Spleen (tissue), 13 donors: ENCODE measurements at places on chromosomes 7 and 10. TPM values are rescaled to one million over a fixed set of nuclear protein-coding genes. Genes with fewer than 3 reads are reported as not detected.
A peak's percentile ranks its signal among the peaks of the same experiment; 100 is the strongest.

- DNase-seq: no peak
These were observed 94.9 kb upstream of the IKZF1 start for GRCh38 chr7:50209461-50210135.

DNA sequence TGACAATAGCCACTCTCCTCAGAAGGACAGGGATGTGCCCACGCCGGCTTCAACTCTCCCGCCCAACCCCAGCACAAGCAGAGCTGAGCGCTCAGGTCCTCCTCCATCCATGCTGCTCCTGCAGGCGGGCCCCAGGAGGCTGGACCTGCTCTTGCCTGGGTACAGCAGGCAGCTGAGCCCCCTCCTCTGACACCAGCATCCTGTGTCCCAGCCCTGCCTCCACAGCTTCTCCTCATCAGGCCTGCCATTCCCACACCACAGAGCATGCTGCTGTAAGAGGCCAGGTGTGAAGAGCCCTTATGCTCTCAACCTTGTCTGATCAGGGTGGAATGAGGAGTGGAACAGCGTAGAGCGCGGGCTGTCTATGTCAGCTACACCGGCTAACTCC, 302.2 kb downstream of the PTPRN2 start:
- DNase-seq: peak; percentile 52

GRCh38 chr10:104707602-104708459, 66.7 kb downstream of the SORCS3 start:
- no peak for DNase-seq

- no peak for DNase-seq
These were observed 10.0 kb downstream of the FAM171A1 start for GRCh38 chr10:15361131-15361530.

SRRM3 gene
- total RNA-seq: 1.2 TPM

FAM131B gene
- 0.37 TPM for total RNA-seq

DNA sequence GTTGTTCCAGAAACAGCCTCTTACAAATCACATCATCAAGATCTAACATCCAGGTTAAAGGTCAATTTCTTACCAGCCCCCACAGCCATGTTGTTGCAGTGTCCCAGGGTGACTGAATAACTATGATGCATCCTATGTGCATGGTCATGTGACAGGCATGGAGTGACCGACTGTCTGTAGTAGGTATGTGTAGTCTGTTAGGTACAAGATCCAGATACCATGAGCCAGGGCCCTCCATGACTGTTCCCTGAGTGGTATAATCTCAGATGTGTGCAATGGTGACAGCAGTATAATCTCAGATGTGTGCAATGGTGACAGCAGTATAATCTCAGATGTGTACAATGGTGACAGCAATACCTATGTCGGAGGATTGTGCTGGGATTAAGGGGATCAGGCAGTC, 8.8 kb downstream of the CDHR3 start:
- DNase-seq: no peak

- DNase-seq: no peak
These were observed 41.8 kb downstream of the DLD start for GRCh38 chr7:107932805-107933204.

GRCh38 chr7:137480824-137481365, 137.4 kb upstream of the PTN start:
- DNase-seq: no peak

GRCh38 chr10:124665558-124665957, 78.6 kb downstream of the FAM53B start:
- DNase-seq: no peak

- no peak for DNase-seq
These were observed 93.3 kb downstream of the EMX2 start for GRCh38 chr10:117635826-117636225.

DNA sequence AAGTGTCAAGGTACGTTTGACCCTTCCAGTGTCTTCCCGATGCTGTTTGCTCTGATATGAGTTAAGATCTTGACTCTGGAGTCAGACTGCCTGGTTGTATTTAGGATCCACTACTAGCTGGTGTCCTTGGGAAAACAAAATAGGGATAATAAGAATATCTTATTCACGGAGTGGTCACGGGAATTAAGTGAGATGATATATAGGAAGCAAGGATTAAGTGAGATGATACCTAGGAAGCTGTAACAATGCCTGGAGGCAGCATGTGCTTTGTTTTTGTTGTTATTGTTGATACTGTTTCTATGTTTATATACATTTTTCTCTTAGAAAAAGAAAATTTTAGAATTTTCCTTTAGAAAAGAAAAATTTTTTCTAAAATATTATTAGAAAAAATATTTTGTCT, 87.0 kb downstream of the LYZL1 start:
- no peak for DNase-seq

DNA sequence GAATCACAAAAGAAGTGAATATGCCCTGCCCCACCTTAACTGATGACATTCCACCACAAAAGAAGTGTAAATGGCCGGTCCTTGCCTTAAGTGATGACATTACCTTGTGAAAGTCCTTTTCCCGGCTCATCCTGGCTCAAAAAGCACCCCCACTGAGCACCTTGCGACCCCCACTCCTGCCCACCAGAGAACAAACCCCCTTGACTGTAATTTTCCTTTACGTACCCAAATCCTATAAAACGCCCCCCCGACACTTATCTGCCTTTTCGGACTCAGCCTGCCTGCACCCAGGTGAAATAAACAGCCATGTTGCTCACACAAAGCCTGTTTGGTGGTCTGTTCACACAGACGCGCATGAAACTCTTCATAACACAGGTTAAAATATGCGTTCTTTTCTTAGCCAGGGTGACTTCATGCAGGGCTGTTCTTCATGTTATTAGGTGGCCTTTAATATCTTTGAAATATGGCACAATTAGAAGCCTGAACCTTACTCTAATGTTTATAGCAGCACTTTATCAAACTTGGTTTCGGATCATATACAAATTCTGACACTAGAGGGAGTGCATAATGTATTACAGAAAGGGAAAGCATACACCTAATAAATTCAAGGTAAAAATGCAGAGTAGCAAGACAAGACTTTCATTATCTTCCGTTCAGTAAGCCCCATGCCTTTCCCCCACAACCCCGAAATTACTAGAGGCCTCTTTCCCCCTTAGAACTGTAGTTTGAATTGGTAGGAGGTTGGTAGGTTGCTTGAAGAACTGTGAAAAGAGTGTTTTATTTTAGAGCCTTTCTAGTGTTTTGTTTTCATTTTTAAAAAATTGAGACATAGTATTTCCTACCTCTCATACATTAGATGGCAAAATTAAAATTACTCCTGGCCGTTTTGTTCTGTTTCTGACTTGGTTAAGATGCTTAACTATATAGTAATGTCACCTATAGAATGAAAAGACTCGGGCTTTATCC, 117.9 kb downstream of the NPY start:
- no peak for DNase-seq

GRCh38 chr7:85185424-85186082, 1.3 kb downstream of the SEMA3D start:
- peak; percentile 79 for DNase-seq

- no peak for DNase-seq
These were observed 30.0 kb upstream of the SGMS1 start for GRCh38 chr10:50653758-50654157.

WNT16 gene
- 0.60 TPM for total RNA-seq

DNA sequence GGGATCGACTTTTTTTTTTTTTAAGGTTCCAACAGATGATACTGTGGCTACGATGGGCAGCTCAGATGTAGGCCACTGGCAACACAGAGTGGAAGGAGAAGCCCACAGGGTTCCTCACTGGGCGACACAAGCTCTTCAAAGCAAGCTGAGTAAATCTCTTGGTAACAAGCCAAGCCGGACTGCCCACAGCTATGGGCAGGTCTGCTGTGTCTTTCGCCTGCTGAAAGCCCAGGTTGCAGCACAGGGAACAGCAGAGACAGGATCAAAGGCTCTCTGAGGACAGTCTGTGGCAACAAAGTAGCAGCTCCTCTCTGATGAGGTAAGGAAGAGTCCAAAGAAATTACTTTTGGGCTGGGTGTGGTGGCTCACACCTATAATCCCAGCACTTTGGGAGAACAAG, 83.6 kb downstream of the KCNMA1 start:
- no peak for DNase-seq

DNA sequence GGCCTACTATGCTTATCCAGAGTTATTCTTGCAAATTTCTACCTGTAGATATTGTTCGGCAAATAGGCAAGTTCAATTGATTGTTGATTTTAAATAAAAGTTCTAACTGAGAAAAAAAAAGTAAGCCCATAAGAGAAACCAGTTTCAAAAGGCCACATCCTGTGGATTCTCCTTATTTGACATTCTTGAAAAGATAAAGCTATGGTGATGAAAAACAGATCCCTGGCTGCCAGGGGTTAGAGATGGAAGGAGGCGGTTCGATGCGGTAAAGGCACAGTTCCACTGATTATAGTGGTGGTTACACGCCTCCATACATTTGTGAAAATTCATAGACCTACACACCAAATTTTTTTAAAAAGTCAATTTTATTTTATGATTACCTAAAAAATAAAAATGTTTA, 347.8 kb downstream of the KCNMA1 start:
- DNase-seq: no peak

ANKRD7 gene
- total RNA-seq: not detected

CHN2 gene
- total RNA-seq: 35.3 TPM

MOGAT3 gene
- total RNA-seq: not detected

DNA sequence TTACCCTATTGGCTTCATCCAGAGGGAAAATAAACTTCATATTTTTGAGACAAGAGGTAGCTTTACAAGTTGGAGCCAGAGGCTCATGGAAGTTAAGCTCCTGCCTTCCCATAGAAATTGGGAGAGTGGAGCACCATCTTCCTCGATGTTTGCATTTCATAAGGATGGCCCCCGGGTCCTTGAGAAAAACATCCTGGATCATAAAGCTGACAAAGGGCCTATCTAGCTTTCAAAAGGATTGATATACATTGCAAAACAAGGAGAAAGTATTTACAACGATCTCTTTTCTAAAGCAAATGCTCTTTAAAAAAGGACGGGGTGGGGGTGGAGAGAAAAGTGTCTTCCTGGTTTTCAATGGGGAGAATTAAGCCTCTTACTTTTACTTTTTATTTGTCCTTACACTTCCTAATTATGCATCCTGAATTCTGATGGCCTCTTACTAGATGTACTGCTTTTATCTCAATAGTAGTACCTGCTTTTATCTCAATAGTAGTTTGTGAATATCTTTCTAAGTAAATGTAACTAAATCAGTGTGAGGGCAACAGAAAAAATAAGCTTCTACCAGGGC, 65.6 kb downstream of the PTPRZ1 start:
- no peak for DNase-seq

DNA sequence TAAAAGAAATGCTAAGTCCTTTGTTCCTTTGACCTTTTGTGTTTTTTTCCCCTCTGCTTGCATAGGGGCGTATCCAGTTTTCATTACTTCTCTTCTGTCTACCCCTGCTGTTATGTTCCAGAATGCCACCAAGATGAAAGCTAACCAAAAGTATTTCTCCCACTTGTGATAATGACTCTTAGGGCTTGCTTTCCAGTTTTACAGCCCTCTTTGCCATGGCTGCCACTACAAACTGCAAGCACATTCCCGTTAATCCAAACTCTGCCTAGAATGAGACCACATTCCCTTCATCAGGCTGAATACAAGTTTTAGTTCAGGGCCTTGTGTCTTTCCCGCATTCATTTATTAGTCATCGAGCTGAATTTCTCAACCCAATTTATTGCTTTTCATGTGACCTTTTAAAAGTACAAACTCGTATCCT, 23.6 kb upstream of the CD36 start:
- no peak for DNase-seq

DNA sequence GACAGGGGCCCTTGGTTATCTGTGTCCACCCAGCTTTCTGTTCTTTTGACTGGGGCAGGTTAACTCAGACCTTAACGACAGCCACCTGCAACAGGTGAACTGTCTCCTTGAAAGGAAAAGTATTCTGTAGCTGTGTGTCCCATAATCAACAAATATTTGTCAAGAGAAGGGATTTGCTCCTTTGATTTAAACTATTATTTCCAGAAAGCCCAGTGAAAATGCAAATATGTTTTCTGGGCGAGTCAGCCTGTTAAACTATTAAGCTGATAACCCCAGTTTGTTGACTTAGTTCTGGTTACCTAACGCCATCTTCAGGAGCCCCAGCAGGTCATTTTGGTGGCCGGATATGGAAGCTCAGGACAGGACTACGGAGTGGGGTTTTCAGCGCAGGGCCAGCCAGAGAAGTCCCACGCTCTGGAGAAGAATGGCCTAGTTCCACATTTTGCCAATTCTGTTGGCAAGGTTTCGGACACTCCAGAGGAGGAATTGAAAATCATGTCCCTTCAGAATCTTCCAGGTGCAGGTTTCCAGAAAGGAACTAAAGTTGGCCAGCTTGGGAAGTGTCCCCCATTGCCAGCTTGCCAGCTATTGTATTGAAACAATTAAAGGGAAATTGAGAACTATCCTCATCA, 54.5 kb downstream of the ADRA2A start:
- no peak for DNase-seq

CDK14 gene
- total RNA-seq: 49.2 TPM

DNA sequence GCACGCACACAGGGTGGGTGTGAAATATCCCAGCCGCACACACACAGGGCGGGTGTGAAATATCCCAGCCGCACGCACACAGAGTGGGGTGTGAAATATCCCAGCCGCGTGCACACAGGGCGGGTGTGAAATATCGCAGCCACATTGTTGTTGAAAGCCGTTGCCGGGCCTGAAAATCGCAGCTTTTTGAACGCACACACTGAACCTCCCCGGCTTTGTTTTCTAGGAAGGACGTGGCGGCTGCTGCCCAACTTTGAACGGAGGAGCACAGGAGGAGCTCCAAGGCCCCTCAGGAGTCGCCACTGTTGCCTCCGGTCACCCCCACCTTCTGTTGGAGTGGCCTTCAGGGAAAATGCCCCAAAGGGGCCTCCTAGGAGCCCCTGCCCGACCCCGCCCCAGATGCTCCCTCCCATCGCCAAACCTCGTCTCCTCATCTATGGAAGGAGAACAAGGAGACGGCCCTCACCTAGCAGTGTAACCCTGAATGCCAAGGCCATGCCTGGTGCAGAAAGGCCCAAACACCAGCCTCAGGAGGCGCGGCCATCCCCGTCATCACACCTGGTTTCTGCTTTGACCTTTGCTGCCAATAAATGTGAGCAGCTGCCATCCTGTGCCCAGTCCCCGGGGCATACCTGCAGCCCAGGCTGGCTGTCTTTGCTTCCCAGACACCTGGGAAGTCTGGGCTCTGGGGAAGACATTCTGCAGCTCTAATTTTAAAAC, 318.6 kb downstream of the PTPRN2 start:
- peak; percentile 66 for DNase-seq
